CD14-positive monocyte (primary cell): ENCODE measurements at places on chromosomes 12 and 14. TPM values are rescaled to one million over a fixed set of nuclear protein-coding genes. Genes with fewer than 3 reads are reported as not detected.

DNA sequence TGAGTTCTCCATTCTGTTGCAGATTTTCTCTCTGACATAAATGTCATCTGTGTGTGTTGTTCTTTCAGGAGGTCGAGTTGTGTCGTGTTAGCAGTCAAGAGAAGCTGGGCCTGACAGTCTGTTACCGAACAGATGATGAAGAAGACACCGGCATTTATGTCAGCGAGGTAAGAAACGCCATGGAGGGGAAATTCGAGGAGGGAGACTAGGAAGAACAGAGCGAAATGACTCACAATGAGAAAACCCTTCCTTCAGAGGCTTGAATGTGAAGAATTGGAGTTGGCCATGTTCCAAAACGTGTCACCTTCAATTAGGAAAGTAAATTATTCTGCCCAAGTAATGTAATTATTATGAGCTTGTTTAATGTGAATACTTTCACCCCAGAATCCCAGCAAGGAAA lies 364.5 kb downstream of the PDZRN4 start:
- DNase-seq: no peak

GRCh38 chr14:23447361-23448350 lies 12.2 kb upstream of the MYH7 start:
- DNase-seq: no peak

DNA sequence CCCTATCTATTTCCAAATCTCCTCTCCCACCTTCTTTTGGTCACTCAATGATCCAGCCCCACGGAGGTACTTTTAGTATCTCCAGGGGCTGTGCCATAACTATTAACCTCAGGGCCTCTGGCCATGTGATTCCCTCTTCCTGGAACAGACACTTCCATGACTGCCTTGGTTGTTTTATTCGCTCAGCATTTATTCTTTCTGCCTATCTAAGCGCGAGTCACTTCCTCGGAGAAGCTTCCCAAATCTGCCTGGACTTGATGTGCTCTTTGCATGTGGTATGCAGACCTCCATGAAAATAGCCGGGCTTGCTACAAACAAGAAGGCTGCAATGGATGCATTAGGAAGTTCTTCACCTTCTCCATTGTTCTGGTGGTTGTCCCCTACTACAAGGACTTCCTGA lies 939.0 kb upstream of the TMEM132C start:
- DNase-seq: no peak

- DNase-seq: no peak
Measured at GRCh38 chr14:94752591-94753436, 17.1 kb downstream of the GSC start.

DNA sequence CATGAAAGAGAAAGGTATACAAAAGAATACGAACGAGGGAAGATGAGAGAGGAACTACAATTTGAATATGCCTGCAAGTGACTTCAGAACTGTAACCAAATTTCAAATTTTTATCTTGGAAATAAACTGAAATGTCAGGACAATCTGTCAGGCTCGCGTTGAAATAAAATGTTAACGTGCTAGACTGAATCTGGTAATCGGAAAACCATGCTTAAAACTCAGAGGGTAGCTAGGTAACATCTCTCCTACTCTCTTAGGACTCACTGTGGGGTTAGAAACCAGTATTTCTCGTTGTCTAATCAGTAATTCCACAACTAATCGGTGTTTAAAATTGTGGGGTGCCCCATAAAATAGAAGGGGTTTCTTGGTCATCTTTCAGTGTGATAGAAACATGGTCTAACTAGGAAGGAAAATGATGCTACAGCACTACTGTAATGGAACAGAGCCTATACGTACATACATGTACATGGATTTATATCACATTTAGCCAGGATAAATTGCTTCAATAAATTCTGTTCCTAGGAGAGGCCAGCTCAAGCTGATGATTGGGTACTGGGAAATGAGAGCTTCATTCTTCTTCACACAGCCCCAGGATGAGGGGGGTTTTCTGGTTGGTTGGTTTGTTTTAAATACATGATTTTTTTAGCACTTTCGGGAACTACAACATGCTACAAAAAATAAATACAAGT lies 23.9 kb downstream of the ATF7 start:
- no peak for DNase-seq

NUDT4 gene
- polyA plus RNA-seq: 35.6 TPM
